ENCODE measurements at places on chromosomes 4 and X. TPM values are rescaled to one million over a fixed set of nuclear protein-coding genes. Genes with fewer than 3 reads are reported as not detected.

DCAF8L2 gene
- not detected for total RNA-seq

CLNK gene
- not detected for total RNA-seq

GRPR gene
- not detected for total RNA-seq

PRIMPOL gene
- 22.5 TPM for total RNA-seq

MMAA gene
- total RNA-seq: 12.4 TPM

MPC1L gene
- total RNA-seq: not detected

PLXNA3 gene
- 64.1 TPM for total RNA-seq

LONRF3 gene
- 1.6 TPM for total RNA-seq

PABPC4L gene
- not detected for total RNA-seq

YY2 gene
- total RNA-seq: 1.4 TPM

TCEAL7 gene
- not detected for total RNA-seq

BGN gene
- not detected for total RNA-seq

FOXR2 gene
- not detected for total RNA-seq

GSX2 gene
- not detected for total RNA-seq

SSX3 gene
- not detected for total RNA-seq

XAGE1A gene
- not detected for total RNA-seq

SHROOM3 gene
- total RNA-seq: not detected

FAM47E gene
- total RNA-seq: 0.78 TPM

TCEAL2 gene
- not detected for total RNA-seq

NAA11 gene
- not detected for total RNA-seq

NCAPG gene
- total RNA-seq: 66.6 TPM

TEC gene
- total RNA-seq: 4.2 TPM

OPRPN gene
- not detected for total RNA-seq

ADGRG4 gene
- not detected for total RNA-seq

SATL1 gene
- not detected for total RNA-seq

GLRA2 gene
- not detected for total RNA-seq

SUPT20HL1 gene
- not detected for total RNA-seq

LSM6 gene
- total RNA-seq: 54.7 TPM

P2RY4 gene
- total RNA-seq: not detected

PCYT1B gene
- 0.23 TPM for total RNA-seq

P2RY8 gene
- total RNA-seq: 87.6 TPM

SUPT20HL2 gene
- total RNA-seq: not detected

KCND1 gene
- 5.9 TPM for total RNA-seq

BMX gene
- not detected for total RNA-seq

UGT2B10 gene
- not detected for total RNA-seq

C4orf50 gene
- 0.43 TPM for total RNA-seq

ADH1A gene
- total RNA-seq: not detected

BRS3 gene
- total RNA-seq: not detected

METTL14 gene
- total RNA-seq: 53.1 TPM

RAB40AL gene
- total RNA-seq: 0.60 TPM

SPACA5 gene
- total RNA-seq: not detected

MAP7D2 gene
- 0.17 TPM for total RNA-seq

SHROOM4 gene
- total RNA-seq: not detected

PNMA6F gene
- not detected for total RNA-seq

ZC4H2 gene
- 17.3 TPM for total RNA-seq

HUWE1 gene
- total RNA-seq: 219 TPM

LUZP4 gene
- not detected for total RNA-seq

ARSJ gene
- total RNA-seq: 0.23 TPM

LYAR gene
- 54.5 TPM for total RNA-seq

GPR119 gene
- not detected for total RNA-seq

ARAP2 gene
- 70.3 TPM for total RNA-seq
